ENCODE measurements at places on chromosomes 12 and 14. TPM values are rescaled to one million over a fixed set of nuclear protein-coding genes. Genes with fewer than 3 reads are reported as not detected.

DNA sequence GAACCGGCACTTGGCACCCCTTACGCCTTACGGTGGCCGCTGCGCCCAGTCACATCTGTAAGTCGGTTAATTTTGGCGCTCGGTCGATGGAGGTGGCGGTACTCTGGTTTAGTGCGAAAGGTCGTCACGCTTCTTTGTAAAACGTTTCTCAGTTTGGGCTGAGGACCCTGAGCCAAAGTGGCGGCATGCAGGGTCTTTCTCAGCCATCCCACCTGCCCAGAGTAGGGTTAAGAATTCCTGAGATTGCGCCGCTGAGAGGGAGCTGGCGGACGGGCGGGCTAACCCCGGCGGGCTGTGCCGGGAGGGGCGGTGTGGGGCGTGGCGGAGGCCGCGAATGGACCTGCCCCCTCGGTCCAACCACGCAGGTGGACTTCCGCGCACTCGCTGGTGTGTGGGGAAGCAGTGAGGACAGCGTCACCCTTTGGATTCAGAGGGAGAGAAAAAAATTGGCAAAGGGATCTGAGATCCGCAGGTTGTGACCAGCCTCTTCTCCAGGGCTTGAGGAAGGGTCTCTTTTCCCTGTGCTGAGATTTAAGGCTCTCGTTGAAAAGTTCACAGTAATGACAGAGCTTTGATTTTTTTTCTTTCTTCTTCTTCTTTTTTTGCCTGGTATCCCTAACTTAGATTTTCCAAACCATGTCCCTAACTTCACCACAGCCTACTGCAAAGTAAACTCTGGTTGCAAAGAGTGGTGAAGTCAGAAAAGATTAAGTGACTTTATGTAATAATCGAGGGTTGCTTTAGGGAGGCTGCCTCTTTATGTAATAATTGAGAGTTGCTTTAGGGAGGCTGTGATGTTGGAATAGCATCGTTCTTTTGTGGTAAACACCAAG lies 602 bp upstream of the FBXO33 start:
- peak overlapping the region; percentile 90 for H3K27ac ChIP-seq
- peak; percentile 72 for DNase-seq
- H3K4me1 ChIP-seq = peaks cover 41% of the 10 kb centered on the region
- peaks cover 2% of the 10 kb centered on the region for H3K36me3 ChIP-seq
- H3K4me3 ChIP-seq = peak overlapping the region; percentile 99

DNA sequence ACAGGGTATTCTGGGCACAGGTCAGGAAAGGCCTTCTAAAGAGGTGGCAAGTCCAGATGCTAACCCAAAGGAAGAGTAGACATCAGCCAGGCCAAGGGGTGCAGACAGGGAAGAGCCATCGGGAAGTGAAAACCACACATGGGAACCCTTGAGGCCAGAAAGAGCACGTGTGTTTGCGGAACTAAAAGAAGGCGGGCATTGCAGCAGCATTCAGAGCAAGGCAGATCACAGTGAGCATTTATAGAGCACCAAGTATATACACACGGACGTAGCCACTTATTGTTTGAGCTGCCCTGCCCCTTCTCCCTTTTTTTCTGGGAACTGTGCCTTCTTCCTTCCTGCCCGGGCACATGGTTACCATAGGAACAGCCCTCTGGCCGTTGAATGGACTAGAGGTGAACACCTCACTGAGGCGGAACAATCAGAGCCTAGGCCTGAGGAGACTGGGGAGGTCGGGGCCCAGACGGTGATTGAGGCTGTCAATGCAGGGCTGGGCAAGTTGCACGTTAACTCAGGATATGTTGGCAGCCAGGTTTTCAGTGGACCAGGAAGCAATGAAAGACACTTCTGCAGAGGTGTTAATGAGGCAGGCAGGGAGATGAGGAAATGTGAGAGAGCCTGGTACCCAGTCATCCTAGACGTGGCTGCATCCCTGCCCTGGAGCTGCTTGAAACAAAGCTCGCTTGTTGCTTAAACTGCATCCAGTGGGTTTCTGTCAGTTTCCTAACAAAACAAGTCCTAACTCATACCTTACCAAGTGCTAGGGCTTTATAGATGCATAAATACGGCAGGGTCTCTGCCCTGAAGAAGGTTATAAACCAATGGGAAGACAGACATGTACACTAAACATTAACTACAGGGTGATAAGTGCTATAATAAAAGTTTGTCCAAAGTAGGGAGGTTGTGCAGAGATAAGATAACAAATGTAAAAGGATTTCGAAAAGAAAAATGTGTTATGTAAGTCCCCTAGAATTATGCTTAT lies 34.2 kb downstream of the MOAP1 start:
- no peak overlapping the region for H3K4me3 ChIP-seq
- DNase-seq = no peak
- H3K27me3 ChIP-seq = no peaks in the 10 kb centered on the region
- no peaks in the 10 kb centered on the region for H3K36me3 ChIP-seq
- H3K4me1 ChIP-seq = no peaks in the 10 kb centered on the region
- H3K27ac ChIP-seq = no peak overlapping the region

DNA sequence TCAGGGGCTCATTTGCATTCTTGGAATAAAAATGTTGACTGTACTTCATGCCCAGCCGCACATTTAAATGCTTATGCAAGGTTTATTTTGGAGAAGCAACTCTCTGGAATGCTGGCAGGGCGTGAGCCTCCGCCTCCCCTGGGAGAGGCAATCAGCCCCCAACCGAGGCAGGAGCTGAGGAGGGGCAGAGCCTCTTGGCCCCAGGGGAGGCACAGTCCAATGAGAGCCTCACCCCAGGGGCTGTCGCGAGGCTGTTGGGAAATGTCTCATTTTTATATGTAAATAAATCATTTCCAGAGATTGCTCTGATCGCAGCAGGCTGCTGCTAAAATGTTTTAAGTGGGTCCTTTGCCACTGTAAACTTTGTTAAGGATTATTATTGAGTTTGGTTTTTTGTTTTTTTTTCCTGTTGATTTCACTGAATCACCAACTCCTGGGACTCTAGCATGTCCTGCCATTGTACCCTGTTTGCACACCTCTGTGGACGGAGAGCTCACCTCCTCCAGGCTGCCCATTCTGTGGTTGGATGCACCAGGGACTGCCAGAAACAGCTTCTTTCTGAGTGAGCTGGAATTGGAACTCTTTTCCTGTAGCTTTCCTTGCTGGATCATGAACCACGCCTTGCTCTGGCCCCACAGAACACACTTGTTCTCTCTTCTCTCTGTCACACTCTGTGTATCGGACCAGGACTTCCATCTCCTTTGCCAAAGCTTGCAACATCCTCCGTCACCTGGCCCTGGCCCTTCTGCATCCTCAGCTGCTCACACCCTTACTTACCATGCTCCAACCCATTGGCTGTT lies 46.9 kb upstream of the FAM181A start:
- H3K4me3 ChIP-seq = no peak overlapping the region
- no peak for DNase-seq
- peaks cover 6% of the 10 kb centered on the region for H3K4me1 ChIP-seq
- no peak overlapping the region for H3K27ac ChIP-seq
- no peaks in the 10 kb centered on the region for H3K36me3 ChIP-seq

DNA sequence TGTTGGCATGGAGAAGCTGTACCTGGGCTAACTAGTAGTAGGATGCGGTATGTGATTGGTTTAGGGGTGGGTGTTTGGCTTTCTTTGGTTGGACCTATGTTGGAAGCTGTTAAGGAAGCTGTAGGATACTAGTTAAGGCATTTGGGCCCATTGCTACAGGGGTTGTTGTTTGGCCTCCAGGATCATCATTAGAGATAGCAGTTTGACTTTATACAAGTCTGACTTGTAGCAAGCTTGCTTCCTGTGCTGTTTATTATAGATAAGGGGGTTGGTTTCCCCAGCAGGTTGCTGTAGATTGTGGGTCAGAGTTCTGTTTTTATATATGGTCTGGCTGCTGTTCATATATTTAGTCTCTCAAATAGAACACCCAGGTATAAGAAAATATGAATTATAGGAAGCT lies 1.4 kb upstream of the PRIM1 start:
- H3K4me3 ChIP-seq = peak overlapping the region; percentile 63
- no peak overlapping the region for H3K27ac ChIP-seq
- H3K4me1 ChIP-seq = peaks cover 34% of the 10 kb centered on the region
- no peaks in the 10 kb centered on the region for H3K27me3 ChIP-seq

GRCh38 chr12:100720016-100720654 lies 74.4 kb upstream of the ANO4 start:
- DNase-seq = no peak
- peaks cover 35% of the 10 kb centered on the region for H3K27me3 ChIP-seq
- H3K27ac ChIP-seq = no peak overlapping the region
- no peak overlapping the region for H3K4me3 ChIP-seq
- no peaks in the 10 kb centered on the region for H3K36me3 ChIP-seq

- H3K4me3 ChIP-seq = peak within 1 kb of the TSS; percentile 84
- peaks cover 14% of the 10 kb centered on the region for H3K4me1 ChIP-seq
- peak within 1 kb of the TSS; percentile 34 for H3K27ac ChIP-seq
- DNase-seq = no peak
- no peaks in the 10 kb centered on the region for H3K36me3 ChIP-seq
Measured at GRCh38 chr12:19129486-19130223, at the start of gene PLEKHA5. TSS of gene PLEKHA5 (plus strand) at chr12:19129733. CDS start at chr12:19129800, 67 bp downstream.

DNA sequence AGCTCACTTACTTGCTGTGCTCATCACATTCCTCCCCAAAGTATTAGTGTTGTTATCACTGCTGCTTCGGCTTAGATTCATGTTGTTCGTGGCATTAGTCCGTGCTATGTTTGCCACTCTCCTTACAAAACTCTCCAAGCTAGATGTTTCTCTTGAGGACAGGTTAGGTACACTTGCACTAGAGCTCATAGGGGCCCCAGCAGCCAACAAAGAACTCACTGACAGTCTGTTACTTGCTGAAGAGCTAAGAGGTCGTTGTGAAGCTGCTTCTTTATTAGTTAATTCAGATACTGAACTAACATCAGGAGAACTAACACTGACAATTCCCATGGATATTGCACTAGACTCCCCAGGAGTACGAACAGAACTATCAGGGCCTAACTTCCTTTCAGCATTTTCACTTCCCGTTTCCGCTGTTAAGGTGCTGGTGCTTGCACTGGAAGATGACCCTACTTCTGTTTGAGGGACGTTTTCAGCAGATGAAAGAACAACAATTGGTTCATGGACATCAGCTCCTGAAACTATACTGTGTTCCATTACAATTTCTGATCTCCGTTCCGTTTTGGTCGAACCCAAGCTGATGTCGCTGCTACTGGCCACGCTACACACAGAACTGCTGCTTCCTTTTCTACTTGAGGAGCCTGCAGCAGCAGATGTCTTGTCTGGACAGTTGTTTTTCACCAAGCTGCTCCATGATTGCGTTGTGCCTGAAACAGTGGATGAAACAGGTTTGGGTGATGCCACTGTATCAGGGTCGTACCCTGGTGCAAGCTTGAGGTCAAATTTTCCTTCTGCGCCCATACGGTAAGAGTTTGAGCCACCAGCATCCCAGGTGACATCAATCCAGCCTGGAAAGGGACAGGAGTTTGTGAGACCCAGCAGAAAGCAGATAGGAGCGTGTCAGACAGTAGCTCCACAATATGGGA lies 78.7 kb downstream of the HECTD1 start:
- H3K36me3 ChIP-seq = peaks cover 53% of the 10 kb centered on the region
- no peak for DNase-seq
- H3K4me3 ChIP-seq = no peak overlapping the region
- peaks cover 30% of the 10 kb centered on the region for H3K4me1 ChIP-seq

GRCh38 chr12:30996255-30996654 lies 69.7 kb downstream of the TSPAN11 start:
- no peaks in the 10 kb centered on the region for H3K4me1 ChIP-seq
- H3K4me3 ChIP-seq = no peak overlapping the region
- H3K27ac ChIP-seq = no peak overlapping the region
- DNase-seq = no peak
- no peaks in the 10 kb centered on the region for H3K36me3 ChIP-seq

Gene GDF3
- total RNA-seq = not detected

GRCh38 chr14:48693793-48694192 lies 892.4 kb downstream of the RPS29 start:
- H3K27me3 ChIP-seq = no peaks in the 10 kb centered on the region
- no peak overlapping the region for H3K4me3 ChIP-seq
- no peaks in the 10 kb centered on the region for H3K4me1 ChIP-seq
- no peak overlapping the region for H3K27ac ChIP-seq

DNA sequence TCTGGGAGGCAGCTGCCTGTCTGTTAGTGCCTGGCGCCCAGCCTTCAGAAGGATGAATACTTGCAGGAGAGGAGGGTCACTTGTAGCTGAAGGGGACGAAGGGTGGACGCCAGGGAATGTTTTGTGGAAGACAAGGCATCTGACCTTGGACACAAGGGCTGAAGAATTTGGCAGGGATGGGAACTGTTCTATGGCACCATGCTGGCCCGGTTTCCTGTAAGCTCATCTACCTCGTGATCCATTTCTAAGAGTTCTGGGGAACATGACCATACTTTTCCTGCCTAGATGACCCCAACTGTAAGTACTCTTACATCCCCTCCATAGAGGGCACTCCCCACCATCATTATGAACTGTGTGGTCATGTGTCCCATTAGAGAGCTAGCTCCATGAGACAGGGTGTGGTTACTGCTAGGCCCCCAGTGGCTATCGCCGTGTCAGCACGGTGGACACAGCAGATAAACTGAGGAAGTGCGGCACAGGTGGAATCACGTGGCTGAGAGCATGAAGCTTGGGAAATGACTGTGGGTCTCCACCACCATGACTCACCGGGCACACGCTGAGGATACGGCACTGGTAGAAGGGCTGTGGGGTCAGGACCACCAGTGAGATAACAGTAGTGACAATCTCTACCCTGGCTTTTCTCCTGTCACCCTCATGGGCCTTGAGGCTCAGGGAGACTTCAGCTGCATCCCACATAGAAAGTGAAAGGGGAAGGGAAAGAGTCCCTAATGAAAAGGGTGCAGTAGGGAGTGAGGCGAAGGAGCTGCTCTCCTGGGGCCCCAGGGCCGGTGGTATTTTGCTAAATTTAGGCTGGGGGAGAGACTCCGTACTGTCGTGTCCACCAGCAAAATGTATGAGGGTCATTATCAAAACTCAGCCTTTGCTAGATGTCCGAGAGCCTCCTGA lies 252.6 kb downstream of the FOXN3 start:
- H3K4me3 ChIP-seq = no peak overlapping the region
- peaks cover 2% of the 10 kb centered on the region for H3K27me3 ChIP-seq
- peak overlapping the region; percentile 61 for H3K27ac ChIP-seq
- H3K4me1 ChIP-seq = peaks cover 10% of the 10 kb centered on the region

GRCh38 chr12:41032386-41032785 lies 155.7 kb upstream of the PDZRN4 start:
- no peak for DNase-seq
- H3K27me3 ChIP-seq = no peaks in the 10 kb centered on the region
- no peaks in the 10 kb centered on the region for H3K4me1 ChIP-seq
- H3K27ac ChIP-seq = no peak overlapping the region
- no peak overlapping the region for H3K4me3 ChIP-seq

GRCh38 chr12:52925717-52926595 lies 21.1 kb upstream of the KRT8 start:
- H3K4me3 ChIP-seq = no peak overlapping the region
- H3K27ac ChIP-seq = no peak overlapping the region
- H3K27me3 ChIP-seq = peaks cover 6% of the 10 kb centered on the region
- DNase-seq = no peak

Data from activated T-helper 1 cell treated with anti-CD3 and anti-CD28 coated beads, Interleukin-12 subunit alpha, Interleukin-12 subunit beta, Interleukin-2, Interleukin-4 antibody, amounts not matched to agents 30 ng/mL and 10 ng/mL and 1 ng/mL, durations not matched to agents 14 hours and 24 hours and 36 hours (primary cell).